ENCODE measurements at places on chromosomes 2 and 18.

- DNase-seq, result no peak
These were observed 60.5 kb downstream of the ADNP2 start for GRCh38 chr18:80169607-80170006.

DNA sequence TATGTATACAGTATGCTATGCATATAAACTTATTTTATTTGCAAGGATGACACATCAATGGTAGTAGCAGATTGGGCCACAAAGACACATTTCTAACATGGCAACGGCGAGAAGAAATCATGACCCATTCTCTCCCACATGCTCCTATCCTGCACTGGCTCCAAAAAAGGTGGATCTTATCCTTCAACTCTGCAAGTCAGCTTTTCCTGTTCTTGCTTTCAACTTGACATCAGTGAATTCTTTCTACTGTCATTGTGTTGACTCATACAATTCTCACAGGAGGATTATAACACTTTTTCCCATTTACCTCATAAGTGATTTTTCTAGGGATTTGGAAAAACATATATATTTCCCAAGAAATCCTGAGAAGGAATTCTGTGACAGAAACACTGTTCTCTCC is 53.1 kb downstream of the ACVR1 start:
- no peak for DNase-seq

- no peak for DNase-seq
These were observed 69.3 kb upstream of the BZW1 start for GRCh38 chr2:200742426-200742825.

DNA sequence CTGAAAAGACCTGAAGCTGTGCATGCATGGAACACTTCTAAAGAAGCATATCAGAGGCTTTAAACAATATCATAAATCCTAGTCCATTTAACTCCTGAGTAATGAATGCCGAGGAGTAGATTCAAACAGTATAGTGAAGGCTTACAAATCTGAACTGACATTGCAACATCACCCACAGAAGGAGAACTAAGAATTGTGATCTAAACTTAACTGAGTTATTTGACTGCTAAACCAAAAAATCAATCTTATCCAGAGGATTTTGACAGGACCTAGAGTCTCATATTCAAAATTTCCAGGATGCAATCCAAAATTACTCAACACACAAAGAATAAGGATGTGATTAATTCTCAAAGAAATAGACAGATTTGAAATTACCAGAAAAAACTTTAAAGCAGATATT is 181.0 kb downstream of the SLC39A10 start:
- DNase-seq, result no peak

DNA sequence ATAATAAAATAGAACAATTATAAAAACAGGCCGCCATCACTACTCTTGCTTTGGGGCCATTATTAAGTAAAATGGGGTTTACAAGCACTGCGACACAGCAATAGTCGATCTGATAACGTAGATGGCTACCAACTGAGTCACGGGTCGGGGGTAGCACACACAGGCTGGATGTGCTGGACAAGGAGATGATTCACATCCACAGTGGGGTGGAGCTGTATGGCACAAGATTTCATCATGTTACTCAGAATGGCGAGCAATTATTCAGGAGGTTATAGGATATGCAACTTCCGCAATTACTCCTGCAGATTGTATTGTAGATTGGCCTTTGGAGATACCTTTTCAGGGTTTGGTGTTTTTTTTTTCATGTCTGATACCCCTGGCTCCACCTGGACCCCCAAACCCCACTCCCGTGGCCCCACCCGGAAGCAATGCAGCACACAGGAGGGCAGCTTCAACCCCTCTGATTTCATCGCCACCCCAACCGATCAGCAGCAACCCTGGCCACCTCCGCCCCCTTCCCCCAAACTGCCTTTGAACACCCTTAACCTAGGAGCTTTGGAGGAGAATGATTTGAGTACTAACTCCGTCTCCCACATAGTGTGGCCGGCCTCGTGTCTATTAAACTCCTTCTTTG is 21.4 kb upstream of the MLPH start:
- no peak for DNase-seq

- no peak for DNase-seq
These were observed 21.9 kb downstream of the RTP5 start for GRCh38 chr2:241891315-241891987.

DNA sequence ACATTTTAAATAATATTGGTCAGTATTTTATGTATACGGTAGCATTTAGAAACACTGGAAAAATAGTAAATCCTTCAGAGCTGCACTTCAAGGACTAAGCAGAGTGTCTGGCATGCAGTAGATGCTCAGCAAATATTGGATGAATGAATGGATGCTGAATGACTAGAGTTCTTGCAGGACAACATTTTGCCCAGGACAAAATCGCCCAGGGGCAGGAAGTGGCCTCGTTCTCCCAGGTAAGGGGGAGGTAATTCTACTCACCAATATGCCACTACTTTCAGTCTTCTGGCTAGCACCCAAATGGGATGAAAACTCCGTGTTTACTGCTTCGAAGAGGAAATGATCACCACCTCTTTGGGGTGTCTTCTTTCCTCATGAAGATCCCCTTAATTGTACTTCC is 4.0 kb upstream of the DGUOK start:
- no peak for DNase-seq

- no peak for DNase-seq
These were observed 156.5 kb downstream of the CDH7 start for GRCh38 chr18:65907281-65907680.

- no peak for DNase-seq
These were observed 82.0 kb upstream of the RGPD5 start for GRCh38 chr2:109712123-109712449.

DNA sequence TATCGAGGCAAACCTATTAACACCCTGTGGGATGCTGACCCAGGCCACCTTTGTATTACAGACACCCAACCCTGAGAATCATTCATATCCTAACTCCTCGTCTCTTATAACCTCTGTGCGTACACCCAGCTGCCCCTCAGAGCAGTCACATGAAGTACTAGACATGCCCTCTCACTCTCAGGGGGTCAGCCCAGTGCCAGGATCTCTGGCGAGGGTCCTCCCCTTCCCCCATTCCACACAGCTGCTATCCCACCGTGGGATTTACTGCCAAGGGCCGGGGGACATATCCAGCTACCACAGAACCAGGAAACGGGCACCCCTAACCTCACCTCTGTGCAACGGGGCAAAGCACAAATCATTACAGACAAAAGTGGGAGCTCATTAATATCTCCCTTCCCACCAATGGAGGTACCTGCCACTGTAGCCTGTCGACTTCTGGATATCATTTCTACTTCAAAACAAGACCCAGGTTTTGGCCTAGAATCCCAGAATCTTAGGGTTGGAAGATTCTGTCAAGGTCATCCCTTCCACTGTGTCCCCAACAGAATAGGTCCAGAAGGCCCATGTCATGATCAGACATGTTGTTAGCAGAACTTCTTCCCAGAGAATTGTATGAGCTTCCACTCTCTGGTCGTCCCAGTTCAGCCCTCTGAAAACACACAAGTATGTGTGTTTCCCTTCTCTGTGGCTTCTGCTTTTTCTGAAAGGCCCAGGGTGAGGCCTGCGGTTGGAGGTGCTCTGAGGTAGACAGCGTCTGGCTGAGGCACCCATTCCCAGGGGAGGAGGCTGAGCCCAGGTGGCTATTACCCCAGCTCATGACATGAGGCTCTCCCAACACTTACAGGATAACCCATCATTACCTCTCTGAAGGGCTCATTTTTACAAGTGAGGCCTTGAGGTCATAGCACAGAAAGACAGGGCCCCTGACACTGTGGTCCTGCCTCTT is 1.7 kb downstream of the TMBIM1 start:
- peak; percentile 34 for DNase-seq

DNA sequence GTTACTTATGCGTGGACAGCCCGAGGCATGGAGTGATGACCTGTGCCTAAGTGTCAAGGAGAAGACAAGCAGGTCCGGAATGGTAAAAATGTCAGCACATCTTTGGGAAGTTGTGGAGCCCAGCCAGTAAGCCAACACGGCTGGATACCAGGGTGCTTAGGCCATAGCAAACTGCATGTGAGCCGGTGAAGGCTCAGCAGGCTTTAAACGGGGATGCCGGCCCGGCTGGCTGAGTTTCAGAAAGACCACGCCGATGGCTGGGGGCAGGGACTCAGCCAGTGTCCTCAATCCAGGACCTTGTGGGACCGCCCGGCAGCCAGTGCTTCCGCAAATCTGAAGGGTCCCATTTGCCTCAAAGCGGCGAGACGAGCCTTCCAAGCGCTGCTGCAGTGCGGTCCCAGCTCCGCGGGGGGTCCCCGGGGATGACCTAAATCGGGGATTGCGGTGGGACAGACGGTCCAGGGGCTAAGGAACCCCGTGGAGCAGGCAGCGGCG is 946 bp upstream of the AGAP1 start:
- no peak for DNase-seq

DNA sequence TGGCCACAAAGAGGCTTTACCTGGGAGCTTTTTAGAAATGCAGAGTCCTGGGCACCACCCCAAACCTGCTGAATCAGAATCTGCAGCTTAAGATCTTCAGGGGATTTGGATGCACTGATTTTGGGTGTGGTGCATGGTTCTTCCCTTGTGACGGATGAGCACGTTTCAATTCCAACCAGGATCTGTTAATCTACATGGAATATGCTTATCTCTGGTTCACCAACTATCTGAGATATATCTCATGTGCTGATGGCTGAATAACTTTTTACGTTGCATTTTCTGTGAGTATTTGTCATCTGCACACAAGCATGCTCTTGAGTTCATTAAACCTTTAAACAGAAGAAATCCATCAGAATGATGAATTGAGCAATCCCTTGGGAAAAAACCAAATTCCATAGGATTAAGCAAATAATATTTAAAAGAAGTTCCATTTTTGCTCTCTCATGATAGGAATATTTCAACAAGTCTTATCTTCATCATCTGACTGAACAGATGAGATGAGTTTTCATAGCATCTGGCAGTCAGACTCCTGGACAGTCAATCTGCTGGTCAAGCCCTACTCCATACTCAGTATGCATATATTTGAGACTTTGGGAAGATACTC is 120.6 kb downstream of the PLB1 start:
- DNase-seq, result no peak

Data from NCI-H2107 (cell line).